ENCODE measurements at places on chromosomes 16 and 17.

GRCh38 chr17:37299257-37299980 is 76.4 kb upstream of the C17orf78 start:
- no peak for DNase-seq

DNA sequence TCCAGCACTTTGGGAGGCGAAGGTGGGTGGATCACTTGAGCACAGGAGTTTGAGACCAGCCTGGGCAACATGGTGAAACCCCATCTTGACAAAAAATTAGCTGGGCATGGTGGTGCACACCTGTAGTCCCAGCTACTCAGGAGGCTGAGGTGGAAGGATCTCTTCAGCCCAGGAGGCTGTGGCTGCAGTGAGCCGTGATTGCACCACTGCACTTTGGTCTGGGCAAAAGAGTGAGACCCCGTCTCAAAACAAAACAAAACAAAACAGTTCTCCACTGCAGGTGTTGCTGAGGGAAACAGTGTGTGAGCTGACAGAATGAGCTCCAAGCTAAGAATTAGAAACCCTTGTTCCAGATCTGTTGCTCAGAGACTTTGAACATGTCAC is 35.2 kb upstream of the TBX2 start:
- no peak for DNase-seq

DNA sequence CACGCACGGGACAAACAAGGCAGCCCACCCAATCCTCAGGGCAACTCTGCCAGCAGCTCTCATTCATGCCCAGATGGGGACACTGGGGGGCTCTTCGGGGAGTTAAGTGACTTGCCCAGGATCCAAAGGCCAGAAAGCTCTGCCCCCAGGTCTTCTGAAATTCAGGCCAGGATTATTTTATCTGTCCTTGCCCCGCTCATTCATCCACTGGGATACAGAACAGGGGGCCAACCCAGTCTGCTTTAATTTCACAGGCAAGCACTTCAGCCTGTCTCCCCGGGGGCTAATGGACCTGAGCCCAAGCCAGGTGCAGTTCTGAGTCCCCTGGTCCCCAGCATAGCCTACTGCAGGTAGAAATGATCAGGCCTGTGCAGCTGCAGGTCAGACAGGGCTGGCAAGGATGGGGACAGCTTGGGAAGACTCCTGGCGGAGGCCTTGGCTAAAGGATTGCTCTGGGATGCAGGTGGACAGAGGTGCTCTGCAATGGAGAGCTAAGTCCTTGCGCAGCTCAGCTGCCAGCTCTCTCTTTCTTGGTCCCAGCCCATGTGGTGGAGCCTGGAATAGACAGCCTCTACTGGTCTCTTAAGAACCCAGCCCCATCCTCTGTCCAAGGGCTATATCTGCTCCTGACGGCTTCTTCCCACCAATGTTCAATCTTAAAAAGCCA is 766 bp upstream of the B3GNT9 start:
- DNase-seq: no peak

DNA sequence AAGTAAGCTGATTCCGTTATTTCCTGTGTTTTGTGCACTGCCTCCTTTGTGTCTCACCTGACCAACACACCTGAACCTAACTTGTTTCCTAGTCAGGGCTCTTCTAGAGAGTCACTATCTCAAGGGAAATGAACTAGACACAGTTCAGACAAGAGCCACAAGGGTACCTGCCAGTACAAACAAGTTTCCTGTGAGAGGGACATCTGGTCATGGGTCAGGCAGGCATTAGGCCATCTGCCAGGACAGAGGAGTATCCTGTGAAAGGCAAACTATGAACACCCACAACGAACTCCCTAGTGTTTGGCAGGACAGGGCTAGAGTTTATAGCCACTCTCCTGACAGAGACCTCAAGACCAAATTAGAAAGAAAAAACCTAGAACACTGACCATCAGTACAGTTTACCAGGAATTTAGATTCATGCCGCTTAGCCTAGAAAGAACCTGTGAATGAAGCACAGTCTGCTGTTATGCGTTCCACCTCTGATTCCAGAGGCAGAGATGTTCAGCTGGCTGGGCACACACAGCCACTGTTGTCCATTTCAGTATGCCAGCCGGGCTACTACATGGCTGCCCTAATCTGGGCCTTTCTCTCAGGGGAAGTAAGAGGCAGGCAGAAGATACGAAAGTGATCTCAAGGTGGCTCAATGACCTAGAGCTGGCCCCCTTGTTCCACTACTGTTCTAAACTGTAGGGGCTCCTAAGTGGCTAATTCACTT is 20.7 kb upstream of the GLG1 start:
- DNase-seq: peak; percentile 7

- no peak for DNase-seq
Observed at GRCh38 chr16:87348616-87349157, 31.5 kb upstream of the C16orf95 start.

- peak; percentile 33 for DNase-seq
Observed at GRCh38 chr17:16516594-16517051, 24.6 kb upstream of the LRRC75A start.

DNA sequence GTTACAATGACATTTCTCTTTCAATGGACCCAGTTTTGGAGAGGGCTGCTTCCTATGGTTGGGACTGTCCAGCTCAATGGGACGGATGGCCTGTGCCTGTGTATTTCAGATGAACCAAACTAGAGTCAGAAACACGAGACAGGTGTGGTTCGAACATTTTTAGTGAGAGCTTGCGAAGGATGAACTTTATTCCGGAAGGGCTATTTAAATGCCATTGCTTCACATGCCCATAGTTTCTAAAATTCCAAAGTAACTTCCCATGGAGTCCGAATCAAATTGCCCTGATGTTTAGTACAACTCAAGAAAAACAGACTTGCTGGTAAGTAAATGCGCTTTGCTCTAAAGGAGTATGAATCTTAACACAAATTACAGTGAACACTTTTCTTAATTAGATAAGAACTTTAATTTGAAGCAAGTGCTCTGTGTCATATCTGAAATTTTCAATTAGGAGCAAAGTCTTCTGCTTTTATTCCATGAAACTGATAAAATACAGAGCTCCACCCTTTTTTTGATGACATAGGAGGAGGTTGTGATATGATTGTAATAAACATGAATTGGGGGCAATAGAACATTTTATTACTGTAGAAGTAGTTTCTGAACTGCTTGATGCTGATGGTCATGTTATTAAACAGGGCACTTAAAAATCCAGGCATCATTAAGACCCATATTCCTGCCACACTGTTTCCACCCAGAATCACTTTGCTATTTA is 1.3 kb downstream of the KRT20 start:
- no peak for DNase-seq

GRCh38 chr17:44217738-44218343 is 1.6 kb downstream of the UBTF start:
- DNase-seq: no peak

DNA sequence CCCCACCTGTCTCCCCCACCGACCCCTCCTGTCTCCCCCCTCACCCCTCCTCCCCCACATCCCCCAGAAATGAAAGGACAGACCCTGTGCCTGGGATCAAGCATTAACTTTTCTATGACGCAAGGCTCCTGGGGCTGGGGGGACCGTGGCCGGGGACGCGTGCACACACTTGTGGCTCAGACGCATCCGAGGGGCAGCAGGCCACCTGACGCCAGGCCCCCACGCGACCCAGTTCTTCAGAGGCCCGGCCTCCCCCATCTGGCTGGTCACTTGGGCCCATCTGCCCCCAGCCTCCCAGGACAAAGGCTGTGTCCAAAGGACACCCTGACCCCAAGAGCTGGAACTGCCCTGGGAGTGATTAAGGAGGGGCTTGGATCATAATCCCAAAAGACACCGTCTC is 14.0 kb upstream of the PVALEF start:
- DNase-seq: peak; percentile 57

DNA sequence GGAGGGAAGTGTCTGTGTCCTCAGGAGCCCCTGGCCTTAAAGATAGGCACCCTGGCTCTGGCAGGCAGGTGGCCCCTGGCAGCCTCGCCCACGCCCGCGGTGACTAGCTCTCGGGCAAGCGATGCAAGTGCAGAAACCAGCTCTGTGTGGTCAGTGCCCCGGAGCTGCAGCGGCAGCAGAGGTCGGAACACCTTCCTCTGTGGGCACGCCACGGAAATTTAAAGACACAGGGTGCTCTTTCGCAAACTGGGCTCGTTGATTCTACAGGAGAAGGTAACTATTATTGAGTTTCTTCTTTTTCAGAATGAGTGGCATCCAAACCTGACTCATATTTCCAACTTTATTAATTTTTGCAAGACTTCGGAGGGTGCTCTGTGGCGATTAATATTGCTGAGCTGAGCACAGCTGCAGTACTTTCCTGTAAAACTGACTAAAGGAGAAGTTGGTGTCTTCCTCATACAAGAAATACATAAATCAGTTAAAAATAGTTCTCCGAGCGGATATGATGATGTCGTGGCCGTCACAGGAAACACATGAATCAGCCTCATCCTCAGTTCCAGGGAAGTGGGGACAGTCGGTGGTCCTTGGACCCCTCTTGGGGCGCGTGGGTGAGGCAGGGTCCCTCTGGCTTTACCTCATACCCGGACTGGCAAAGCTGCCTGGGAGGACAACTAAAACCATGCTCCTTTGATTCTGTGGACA is 120.2 kb downstream of the METRNL start:
- DNase-seq: peak; percentile 90

- no peak for DNase-seq
Observed at GRCh38 chr17:9199571-9200551, 178.6 kb downstream of the NTN1 start.

DNA sequence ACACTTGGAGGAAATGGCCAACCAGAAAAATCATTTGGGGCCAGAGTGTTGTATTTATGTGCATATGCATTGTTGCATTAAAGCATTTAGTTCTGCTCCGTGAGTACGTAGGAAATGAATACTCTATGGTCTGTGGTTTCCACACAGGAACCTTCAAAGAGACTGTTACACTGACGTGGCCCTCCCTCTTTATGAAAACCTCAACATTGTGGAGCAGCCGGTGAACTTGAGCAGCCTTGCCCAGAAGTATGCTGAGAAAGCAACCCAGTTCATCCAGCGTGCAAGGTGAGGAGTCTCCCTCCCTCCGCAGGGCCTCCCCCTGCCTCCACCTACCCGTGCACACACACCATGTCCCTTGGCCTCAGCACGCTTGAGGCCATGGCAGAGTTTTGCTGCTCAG is 65.2 kb downstream of the ARSG start:
- DNase-seq: no peak

DNA sequence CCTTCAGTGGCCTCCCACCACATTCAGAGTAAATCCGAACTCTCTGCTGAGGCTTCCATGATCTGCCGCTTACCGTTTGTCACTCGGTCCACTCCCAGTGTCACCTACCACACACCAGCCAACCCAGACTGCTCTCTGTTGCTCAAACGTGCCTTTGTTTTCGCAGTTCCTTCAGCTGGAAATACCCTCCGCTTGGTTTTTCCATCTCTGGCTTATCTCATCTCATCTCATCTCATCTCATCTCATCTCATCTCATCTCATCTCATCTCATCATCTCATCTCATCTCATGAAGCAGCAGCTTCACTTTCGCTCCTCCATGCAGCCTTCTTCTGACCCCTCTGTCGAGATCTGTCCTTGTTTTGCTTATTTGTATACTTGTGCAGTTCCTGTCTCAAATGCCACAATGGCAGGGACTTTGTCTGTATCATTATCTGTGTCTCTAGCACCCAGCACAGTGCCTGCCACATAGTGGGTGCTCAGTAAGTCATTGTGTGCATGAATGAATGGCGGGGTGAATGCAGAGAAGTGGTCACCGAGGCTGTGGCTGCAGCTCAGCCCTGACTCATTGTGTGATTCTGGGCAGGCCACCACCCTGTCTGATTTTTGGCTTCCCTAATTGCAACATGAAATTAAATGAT is 3.8 kb upstream of the SNX20 start:
- no peak for DNase-seq

DNA sequence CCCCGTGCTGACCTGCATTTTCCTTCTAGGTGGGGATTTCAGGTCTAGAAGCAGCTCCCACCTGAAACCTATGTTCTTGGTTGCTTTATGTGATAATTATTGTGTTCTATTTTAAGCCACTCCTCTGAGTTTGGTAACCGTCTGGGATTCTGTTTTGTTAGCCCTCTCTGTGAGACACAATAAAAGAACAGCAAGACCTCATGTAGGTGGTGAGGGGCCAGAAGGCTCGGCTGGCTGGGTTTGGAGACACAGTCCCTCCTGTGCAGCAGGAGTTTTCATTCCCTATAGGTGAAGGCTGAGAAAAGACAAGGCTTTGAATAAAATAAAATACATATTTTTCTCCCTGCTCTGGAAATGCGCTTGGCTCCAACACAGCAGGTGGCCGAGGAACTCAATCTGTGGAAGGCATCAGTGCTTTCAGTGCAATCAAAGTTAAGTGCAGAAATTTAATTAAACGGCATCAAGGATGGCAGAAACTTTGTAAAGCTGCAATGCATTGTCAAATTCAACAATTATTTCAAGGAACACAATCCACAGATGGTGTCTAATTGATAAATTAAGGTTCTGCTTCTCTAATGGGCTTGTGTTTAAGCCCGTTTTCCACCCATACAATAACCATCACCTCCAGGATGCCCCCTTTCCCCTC is 107.8 kb downstream of the MSI2 start:
- DNase-seq: no peak

GRCh38 chr16:66079671-66080334 is 286.7 kb upstream of the CDH5 start:
- no peak for DNase-seq

- no peak for DNase-seq
Observed at GRCh38 chr16:12090151-12090530, 113.6 kb downstream of the SNX29 start.

GRCh38 chr17:2064520-2064971 is 9.6 kb downstream of the HIC1 start:
- DNase-seq: no peak

DNA sequence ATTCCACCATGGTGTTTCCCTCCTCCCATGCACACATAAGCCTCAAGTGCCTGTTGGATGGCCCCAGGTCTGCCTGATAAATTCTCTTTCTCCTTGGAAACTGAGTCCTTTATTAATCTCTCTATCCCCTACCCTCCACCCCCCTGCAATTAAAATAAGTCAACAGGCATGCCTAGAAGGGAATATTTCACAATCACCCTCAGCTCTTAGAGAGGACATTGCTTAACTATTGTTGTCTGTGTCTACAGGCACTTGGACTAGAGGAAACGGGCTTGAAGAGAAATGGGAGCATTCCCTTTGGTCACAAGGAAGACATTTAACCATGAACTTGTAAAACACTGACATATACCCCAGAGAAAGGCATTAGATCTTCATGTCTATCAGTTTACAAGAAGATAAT is 39.5 kb downstream of the RCVRN start:
- DNase-seq: no peak

- no peak for DNase-seq
Observed at GRCh38 chr17:71505200-71505599, 615.6 kb upstream of the SOX9 start.

GRCh38 chr16:89363621-89364393 is 126.6 kb downstream of the ANKRD11 start:
- no peak for DNase-seq

- peak; percentile 68 for DNase-seq
Observed at GRCh38 chr17:80940171-80941123, 51.2 kb upstream of the CHMP6 start.

- no peak for DNase-seq
Observed at GRCh38 chr17:73168667-73169066, 3.9 kb downstream of the SSTR2 start.

GRCh38 chr16:88798772-88799455 is 4.7 kb upstream of the CDT1 start:
- no peak for DNase-seq

GRCh38 chr17:82016875-82017459 is 5.7 kb downstream of the CENPX start:
- DNase-seq: peak; percentile 80

- no peak for DNase-seq
Observed at GRCh38 chr17:77473615-77474226, 333.0 kb downstream of the SEC14L1 start.

GRCh38 chr17:4969047-4969550 is 1.5 kb upstream of the SPAG7 start:
- no peak for DNase-seq

Data from upper lobe of left lung (tissue), 6 donors.